ENCODE measurements at places on chromosomes 7 and 10. TPM values are rescaled to one million over a fixed set of nuclear protein-coding genes. Genes with fewer than 3 reads are reported as not detected.

GRCh38 chr10:69902835-69903535, 101.3 kb downstream of the COL13A1 start:
- DNase-seq = no peak

DNA sequence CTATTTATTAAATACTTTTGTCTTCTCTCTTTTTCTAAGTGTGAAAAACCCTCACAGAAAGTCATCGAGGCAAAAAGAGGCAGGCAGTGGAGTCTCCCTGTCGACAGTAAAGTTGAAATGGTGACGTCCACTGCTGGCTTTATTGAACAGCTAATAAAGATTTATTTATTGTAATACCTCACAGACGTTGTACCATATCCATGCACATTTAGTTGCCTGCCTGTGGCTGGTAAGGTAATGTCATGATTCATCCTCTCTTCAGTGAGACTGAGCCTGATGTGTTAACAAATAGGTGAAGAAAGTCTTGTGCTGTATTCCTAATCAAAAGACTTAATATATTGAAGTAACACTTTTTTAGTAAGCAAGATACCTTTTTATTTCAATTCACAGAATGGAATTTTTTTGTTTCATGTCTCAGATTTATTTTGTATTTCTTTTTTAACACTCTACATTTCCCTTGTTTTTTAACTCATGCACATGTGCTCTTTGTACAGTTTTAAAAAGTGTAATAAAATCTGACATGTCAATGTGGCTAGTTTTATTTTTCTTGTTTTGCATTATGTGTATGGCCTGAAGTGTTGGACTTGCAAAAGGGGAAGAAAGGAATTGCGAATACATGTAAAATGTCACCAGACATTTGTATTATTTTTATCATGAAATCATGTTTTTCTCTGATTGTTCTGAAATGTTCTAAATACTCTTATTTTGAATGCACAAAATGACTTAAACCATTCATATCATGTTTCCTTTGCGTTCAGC, 43.4 kb downstream of the TARP start:
- no peak for DNase-seq

- DNase-seq = no peak
These were observed 569.1 kb upstream of the KCND2 start for GRCh38 chr7:119703895-119704294.

GRCh38 chr7:117716707-117717299, 156.4 kb downstream of the CTTNBP2 start:
- no peak for DNase-seq

Gene ZEB1
- 89.1 TPM for total RNA-seq
